ENCODE measurements at places on chromosomes 2 and 18.

DNA sequence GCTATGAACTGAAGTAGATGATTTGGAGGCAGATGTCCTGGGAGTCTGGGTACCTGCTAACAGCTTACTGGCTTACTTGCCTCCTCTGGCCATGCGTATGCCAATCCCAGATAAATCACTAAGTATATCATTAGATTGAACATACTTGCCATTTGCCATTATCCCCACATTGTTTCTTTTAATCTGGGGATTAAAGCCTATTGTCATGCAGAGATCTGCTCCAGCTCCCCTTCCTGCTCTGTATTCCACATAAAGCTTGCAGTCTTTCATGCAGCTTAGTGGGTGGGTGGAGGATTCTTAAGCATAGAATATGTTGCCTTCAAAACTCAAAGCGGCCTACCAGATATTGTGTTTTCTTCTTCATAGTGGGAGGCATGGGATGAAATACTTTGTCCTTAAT is 311.8 kb upstream of the MMADHC start:
- DNase-seq = no peak

DNA sequence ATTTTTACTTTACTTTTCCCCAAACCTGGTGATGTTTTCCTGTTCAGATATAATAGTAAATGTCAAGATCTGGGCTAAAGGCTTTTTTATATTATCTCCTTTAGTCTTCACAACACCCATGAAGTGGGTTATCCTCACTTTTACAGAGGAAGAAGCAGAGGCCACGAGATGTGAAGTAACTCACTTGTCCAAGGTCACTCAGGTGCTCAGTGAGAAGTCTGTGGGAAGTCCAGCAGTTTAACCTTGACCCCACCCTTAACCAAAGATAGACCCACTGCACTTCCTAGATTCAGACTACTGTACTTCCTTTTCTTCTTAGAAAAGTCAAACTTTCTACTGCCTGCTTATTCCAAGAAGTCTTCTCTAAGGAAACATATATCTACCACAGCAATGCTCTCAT is 56.3 kb upstream of the STAT1 start:
- no peak for DNase-seq

GRCh38 chr18:24988253-24988840 is 363.6 kb downstream of the ZNF521 start:
- DNase-seq = no peak

DNA sequence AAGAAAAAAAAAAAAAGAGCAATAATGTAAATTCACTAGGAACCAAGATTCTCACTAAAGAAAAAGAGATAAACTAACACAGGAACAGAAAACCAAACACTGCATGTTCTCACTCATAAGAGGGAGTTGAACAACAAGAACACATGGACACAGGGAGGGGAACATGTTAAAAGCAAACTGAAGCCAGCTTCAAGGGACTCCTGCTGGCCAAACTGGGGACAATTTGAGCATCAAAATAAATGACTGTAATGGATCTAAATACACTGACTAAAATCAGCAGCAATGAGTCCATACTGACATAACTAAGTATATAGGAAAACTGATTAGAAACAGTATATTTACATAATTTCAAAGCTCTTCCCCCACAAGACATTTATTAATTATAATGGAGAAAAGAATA is 73.0 kb downstream of the FARSB start:
- DNase-seq = no peak

DNA sequence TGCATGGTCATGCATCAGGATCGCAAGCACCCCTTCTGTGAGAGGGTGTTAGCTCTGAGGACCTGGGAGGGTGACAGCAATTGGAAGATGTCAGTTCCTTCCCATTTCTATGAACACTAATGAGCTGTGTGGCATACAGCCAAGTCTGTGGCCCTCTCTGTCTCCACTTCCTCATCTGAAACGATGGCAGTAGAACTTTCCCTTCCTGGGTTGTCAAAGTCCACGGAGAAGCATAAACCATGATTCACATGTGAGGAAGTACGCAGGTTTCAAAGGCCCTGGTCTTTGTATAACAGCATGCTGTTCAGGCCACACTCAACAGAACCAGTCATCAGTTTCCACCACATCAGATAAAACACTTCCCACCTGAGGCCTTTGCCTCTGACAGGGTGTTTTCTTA is 167.4 kb upstream of the RAB6C start:
- peak; percentile 74 for DNase-seq

GRCh38 chr2:164655750-164656149 is 34.5 kb upstream of the GRB14 start:
- DNase-seq = no peak

GRCh38 chr2:30798536-30798991 is 8.7 kb downstream of the CAPN13 start:
- DNase-seq = peak; percentile 9

All from Jurkat, Clone E6-1 (cell line).